Activated CD4-positive, alpha-beta T cell treated with anti-CD3 and anti-CD28 coated beads for 36 hours (primary cell): ENCODE measurements at places on chromosomes 16 and 17. TPM values are rescaled to one million over a fixed set of nuclear protein-coding genes. Genes with fewer than 3 reads are reported as not detected.
A peak's percentile ranks its signal among the peaks of the same experiment; 100 is the strongest.

GRCh38 chr17:7987112-7987893 is 15.1 kb upstream of the GUCY2D start:
- no peak for DNase-seq

The CYGB gene
- total RNA-seq: not detected

- no peak for DNase-seq
Observed at GRCh38 chr17:42783791-42784138, 3.4 kb downstream of the WNK4 start.

The OR1F1 gene
- total RNA-seq: not detected

DNA sequence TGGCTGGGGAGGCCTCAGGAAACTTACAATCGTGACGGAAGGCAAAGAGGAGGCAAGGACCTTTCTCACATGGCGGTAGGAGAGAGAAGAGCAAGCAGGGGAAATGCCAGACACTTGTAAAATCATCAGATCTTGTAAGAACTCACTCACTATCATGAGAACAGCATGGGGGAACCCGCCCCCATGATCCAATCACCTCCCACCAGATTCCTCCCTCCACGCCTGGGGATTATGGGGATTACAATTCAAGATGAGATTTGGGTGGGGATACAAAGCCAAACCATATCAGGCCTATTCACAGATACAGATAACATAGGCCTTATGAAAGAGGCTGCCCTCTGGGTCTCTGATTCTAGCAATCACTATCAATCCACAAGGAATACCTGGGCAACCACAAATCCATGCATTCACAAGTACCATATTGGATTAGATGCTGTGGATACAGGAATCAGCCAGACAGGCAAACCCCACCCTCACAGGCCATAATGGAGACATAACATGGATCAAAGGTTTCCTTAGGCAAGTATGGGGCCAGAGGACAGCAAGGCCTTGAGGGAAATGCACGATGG is 284.9 kb downstream of the SOX9 start:
- no peak for DNase-seq

DNA sequence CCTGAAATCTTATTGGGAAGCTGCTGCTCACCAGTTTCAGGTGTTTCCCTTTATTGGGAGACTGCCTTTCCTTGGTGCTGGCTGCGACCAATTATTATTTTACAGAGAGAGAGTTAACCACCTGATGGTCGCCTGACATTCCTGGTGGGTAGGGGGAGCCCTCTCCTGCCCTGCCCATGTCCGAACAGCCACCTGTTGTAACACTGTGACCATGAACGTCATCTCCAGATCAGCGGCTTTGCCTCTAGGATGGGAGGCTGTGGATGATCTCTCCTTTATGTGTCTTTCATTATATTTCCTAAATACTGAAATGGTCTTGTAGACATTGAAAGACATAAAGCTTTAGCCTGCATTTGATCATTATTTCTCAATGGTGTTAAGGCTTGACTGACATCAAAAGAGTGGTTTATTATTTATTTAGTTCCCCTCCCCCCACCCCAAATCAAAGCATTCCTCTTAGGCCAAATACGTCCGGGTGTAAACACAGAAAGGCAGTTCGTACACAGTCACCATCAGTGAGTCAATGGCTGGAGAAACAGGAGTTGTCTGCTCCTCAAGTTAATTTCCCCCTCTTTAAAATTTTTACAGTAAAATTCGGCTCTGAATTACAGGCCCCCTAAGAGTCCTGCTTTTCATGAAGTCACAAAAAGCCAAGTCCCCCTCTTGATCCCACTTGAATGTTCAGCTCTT is 57.8 kb upstream of the CACNG5 start:
- no peak for DNase-seq

- DNase-seq: no peak
Observed at GRCh38 chr17:50348522-50349242, 2.8 kb downstream of the XYLT2 start.

The BRIP1 gene
- 15.4 TPM for total RNA-seq

DNA sequence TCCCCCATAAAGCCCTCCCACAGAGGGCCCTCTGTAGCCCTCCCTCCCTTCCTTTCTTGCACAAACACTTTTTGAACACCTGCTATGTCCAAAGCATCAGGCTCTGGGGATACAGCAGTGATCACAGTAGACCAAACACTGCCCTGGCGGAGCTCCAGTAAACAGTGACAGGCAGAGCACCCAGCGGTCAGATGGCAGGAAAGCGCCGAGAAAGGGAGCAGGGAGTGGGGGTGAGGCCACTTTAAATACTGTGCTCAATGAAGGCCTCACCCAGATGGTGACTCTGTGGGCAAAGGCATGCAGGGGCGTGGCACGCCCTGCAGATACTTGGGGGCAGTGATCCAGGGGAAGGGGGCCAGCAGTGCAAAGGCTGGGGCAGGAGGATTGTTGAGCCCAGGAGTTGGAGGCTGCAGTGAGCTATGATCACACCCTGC is 7.6 kb downstream of the PRR29 start:
- peak; percentile 2 for DNase-seq

- no peak for DNase-seq
Observed at GRCh38 chr17:63626551-63627180, 4.4 kb downstream of the MAP3K3 start.

DNA sequence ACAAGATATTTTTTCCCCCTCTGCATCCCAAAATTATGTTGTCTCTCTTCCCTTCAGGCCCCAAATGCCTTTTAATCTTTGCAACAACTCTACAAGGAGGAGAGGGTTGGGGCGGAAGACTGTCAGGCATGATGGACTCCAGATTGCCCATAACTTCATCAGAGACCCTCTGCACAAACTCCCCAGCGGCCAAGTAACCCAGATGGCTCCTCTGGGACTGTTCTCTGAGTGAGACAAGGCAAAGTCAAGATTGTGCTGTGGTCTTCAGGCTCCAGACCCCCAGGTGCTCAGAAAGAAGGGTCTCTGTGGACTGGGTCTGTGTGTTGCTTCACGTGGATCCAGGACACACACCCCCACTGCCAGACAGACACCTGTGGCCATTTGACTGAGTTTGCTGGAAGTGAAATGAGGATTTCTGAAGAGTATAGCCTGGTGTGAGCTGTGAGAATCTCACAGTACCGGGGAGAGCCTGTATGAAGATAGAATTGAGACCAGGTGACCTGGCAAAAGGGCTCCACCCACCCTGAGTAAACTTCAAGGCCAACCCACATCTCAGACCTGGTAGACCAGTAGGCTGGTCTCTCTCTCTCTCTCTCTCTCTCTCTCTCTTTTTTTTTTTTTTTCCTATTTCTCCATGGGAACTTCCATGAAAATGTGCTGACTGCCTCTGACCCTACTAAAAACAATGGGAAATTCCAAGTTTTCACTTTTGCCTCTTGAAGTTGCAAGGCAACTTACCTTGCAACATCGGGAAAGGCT is 354.1 kb downstream of the SOX9 start:
- no peak for DNase-seq

The ITGAD gene
- not detected for total RNA-seq

- no peak for DNase-seq
Observed at GRCh38 chr16:61419791-61420190, 616.4 kb downstream of the CDH8 start.

- peak; percentile 9 for DNase-seq
Observed at GRCh38 chr17:9020824-9021157, 519 bp upstream of the NTN1 start.

- no peak for DNase-seq
Observed at GRCh38 chr16:66299349-66299748, 67.1 kb upstream of the CDH5 start.

- DNase-seq: no peak
Observed at GRCh38 chr17:82611140-82612058, 36.8 kb downstream of the WDR45B start.

DNA sequence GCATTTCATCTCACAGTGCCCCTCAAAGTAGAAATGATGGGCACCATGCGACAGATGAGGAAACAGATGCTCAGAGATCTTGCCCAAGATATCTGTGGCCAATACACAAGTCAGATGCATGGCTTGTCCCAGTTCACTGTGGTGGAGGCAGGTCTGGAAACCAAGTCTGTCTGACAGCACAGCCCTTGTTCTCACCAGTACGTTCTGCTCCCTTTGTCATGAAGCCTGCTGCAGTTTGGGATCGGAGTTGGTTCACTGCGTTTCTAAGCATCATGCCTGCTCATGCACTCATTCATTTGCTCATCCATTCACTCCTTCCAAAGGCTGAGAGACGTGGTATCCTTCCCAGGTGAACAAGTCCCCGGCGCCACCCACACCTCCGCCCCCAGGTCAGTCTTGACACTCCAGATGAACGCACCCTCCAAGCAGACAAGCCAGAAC is 27.2 kb upstream of the MEAK7 start:
- DNase-seq: no peak

DNA sequence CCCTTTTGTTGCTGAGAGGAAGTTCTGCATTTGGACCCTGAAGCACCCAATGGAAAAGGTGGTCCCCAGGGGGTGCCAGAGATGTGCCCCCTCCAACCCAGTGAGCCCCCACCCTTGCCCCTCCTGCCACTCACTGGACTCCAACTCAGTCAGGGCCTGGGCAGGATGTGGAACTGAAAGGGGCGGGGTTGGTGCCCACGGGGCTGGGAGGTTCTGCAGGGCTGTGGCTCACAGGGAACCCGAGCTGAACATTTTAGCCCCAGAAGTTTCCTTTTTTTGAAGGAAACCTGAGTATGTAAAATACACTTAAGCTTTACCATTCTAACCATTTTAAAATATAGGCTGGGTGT is 15.8 kb upstream of the OGFOD3 start:
- peak; percentile 43 for DNase-seq

DNA sequence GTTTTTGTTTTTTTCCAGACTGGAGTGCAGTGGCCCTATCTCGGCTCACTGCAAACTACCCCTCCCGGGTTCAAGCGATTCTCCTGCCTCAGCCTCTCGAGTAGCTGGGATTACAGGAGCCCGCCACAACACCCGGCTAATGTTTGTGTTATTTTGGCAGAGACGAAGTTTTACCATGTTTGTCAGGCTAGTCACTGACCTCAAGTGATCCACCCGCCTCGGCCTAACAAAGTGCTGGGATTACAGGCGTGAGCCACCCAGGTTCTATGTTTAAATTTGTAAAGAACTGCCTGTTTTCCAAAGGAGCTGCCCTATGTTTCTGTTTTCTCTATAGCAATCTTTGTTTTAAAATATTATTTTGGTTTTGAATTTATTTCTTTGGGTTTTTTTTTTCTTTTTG is 13.8 kb upstream of the C16orf87 start:
- no peak for DNase-seq
